ENCODE measurements at places on chromosomes 5 and 9.
A peak's percentile ranks its signal among the peaks of the same experiment; 100 is the strongest.

DNA sequence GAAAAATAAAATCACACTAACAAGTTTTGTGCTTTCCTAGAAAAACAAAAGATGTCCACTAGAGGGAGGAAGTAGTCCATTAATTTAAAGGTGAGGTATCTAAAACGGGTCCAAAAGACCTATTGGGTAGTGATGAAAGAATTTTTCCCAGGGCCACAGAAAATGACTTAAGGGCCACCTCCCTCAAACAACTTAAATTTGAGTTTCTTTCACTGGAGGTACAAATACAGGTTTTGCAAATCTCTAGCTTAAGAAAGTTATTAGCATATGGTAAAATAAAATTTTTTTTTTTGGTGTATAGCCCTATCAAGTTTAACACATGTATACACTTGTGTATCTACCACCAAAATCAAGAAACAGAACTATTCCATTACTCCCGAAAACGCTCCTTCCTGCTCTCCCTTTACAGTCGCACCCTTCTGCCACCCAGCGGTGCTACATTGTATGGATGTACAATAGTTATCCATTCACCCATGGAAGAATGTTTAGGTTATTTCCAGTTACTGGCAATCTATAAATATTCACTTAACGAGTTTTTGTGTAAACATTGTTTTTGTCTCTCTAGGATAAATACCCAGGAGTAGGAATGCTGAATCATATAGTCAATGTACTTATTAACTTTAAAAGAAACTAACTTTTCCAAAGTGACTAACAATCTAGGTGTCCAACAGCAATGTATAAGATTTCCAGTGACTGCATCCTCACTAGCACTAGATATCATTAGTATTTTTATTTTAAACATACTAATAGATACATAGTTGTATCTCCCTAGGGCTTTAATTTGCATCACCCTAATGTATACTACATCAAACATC is 21.9 kb downstream of the DEPDC1B start:
- DNase-seq, result no peak

DNA sequence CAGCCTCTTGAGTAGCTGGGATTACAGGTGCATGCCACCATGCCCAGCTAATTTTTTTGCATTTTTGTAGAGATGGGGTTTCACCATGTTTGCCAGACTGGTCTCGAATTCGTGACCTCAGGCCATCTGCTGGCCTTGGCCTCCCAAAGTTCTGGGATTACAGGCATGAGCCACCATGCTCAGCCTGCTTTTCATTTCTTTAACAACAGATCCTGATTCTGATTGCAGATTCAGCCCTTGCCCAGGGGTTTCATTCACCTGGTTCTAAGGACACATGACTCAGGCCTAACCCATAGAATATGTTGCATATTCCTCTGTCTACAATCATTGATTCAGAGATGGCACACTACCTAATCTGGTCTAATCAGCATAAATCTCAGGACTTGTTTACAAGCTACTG is 56.1 kb upstream of the CCDC112 start:
- no peak for DNase-seq

DNA sequence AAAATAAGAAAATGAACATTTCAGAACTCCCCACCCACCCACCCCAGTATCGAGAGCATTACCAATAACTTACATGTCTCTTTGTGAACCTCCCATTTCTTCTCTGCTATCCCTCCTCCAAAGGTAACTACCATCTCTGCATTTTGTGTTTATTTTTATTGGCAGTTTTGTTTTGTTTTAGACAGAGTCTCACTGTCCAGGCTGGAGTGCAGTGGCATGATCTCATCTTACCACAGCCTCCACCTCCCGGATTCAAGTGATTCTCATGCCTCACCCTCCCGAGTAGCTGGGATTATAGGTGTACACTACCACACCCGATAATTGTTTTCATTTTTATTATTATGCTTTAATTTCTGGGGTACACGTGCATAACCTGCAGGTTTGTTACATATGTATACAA is 21.7 kb upstream of the GLIS3 start:
- no peak for DNase-seq

DNA sequence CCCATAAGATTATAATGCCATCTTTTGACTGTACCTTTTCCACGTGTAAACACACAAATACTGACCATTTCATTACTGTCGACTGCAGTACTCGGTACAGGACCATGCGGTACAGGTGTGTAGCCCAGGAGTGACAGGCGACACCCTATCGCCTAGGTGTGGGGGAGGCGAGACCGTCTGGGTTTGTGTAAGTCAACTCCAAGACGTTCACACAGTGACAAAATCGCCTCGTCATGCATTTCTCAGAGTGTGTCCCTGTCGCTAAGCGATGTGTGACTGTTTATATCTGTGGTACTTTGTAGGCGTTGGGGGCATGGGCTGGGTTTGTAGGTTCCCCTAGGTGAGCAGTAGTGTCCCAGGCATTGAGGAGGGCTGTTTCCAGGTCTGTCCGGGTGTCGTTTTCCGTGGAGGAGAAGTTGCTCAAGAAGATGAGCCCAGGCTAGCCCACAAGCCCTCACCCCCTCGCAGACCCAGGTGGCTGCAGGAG is 20.3 kb downstream of the NEK6 start:
- no peak for DNase-seq

GRCh38 chr9:114046237-114046755 is 31.8 kb downstream of the AMBP start:
- no peak for DNase-seq

GRCh38 chr9:112242147-112242804 is 67.2 kb upstream of the SUSD1 start:
- no peak for DNase-seq

DNA sequence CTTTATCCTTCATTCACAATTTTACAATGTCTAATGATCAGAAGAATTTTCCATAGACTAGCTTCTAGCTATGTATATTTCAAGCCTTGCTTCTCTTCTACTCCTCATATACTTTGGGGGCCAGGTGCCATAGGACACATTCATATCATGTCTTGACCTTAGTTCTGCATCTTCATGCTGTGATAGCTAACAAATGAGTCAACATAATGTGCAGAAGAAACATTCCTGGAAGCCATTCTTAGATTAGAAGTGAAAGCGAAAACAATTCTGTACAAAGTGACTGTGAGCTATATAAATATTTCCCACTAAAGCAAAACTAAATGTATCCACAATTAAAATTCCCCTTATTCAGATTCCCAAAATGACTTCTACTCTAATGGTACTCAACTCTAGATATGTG is 320.2 kb upstream of the NREP start:
- DNase-seq, result no peak

GRCh38 chr5:126139086-126139485 is 284.1 kb upstream of the GRAMD2B start:
- no peak for DNase-seq

GRCh38 chr5:68452286-68452685 is 236.7 kb downstream of the PIK3R1 start:
- no peak for DNase-seq

DNA sequence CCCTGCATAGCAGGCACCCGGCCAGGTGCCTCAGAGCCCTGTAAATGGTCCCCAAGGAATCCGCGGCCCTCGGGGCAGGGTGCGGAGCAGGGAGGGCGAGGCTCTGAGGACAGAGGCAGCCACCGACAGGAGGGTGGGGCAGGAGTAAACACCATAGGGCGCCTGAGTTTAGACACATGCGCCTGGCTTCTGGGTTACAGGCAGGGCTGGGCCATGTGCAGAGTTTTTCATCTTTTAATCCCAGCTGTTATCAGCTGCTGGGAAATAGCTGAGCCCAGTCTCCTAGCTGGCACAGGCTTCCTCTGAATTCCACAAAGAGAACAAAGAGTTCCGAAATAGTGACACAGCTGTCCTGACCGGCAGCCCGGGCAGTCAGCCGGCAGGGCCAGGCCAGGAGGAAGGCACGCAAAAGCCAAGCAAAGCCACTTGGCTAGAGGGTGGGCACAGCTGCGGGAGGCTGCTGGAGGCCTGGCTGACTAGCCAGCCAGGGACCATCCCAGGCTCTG is 98.9 kb upstream of the PHYKPL start:
- DNase-seq, result no peak

GRCh38 chr9:31412081-31412480 is 972.4 kb upstream of the ACO1 start:
- no peak for DNase-seq

DNA sequence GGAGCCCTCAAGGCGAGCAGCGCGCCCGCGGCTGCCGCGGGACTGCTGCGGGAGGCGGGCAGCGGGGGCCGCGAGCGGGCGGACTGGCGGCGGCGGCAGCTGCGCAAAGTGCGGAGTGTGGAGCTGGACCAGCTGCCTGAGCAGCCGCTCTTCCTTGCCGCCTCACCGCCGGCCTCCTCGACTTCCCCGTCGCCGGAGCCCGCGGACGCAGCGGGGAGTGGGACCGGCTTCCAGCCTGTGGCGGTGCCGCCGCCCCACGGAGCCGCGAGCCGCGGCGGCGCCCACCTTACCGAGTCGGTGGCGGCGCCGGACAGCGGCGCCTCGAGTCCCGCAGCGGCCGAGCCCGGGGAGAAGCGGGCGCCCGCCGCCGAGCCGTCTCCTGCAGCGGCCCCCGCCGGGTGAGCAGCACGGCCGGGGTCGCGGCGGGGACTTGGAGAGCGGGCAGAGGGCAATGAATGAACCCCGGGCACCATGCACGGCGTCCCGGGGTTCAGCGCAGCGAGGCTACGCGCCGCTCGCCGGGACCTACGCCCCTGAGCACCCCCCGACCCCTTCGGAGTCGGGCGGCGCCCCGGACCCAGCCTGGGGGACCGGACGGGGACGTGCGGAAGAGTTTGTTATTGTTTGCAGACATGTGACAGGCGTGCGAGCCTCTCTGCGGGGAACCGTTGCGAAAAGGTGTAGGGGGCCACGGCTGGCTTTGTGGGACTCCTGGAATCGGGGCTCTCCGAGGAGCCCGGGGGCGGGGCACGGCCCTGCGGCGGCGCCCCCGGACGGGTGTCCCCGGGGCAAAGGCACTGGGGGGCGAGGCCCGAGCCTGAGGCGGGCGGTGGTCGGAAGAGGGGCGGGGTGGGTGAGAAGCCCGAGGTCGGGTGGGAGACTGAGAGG is 553 bp downstream of the MAP3K1 start:
- peak; percentile 44 for DNase-seq

Measured in GM18507 (cell line).